ENCODE measurements at places on chromosomes 5 and 9.

- DNase-seq = no peak
These were observed 255.8 kb downstream of the ROR2 start for GRCh38 chr9:91694081-91694870.

- no peak for DNase-seq
These were observed 24.0 kb upstream of the CARTPT start for GRCh38 chr5:71695071-71695470.

GRCh38 chr9:137294091-137294680 lies 7.9 kb downstream of the NRARP start:
- no peak for DNase-seq

- no peak for DNase-seq
These were observed 35.6 kb downstream of the ABHD17B start for GRCh38 chr9:71875345-71875744.

GRCh38 chr5:39750661-39751060 lies 325.9 kb upstream of the DAB2 start:
- DNase-seq = no peak

- DNase-seq = no peak
These were observed 14.7 kb upstream of the SLC9A3 start for GRCh38 chr5:538801-539468.

GRCh38 chr5:169301386-169301934 lies 521 bp upstream of the SLIT3 start:
- DNase-seq = no peak

- DNase-seq = no peak
These were observed 183.7 kb downstream of the ZNF462 start for GRCh38 chr9:107046692-107047091.

DNA sequence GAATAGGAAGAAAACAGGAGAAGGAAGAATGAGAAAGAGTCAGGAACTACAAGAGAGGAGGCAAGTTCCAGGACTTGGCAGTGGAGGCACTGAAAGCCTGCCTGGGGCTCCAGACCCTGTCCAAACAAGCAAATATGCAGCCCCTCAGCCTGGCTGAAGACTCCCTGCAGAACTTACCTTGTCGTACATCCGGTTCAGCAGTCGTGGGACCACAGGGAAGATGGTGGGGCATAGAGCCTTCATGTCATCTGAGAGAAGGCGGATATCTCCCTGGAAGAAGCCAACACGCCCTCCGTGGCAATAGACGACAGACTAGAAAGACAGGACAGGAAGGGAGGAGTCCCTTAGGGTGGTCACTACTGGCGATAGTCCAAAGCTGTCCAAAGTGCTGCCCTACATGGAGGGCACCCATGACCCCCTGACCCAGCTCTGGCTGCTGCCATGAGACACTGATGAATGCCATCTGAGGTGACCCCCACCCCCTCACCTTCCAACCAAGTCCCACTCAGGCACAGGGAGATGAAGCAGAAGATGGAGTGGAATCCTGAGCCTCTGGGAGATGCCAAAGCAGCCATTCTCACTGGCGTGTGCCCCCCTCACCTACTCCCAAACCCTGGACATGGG lies 27.7 kb upstream of the MEIKIN start:
- no peak for DNase-seq

- no peak for DNase-seq
These were observed 657.2 kb downstream of the TLE1 start for GRCh38 chr9:81032030-81032572.

DNA sequence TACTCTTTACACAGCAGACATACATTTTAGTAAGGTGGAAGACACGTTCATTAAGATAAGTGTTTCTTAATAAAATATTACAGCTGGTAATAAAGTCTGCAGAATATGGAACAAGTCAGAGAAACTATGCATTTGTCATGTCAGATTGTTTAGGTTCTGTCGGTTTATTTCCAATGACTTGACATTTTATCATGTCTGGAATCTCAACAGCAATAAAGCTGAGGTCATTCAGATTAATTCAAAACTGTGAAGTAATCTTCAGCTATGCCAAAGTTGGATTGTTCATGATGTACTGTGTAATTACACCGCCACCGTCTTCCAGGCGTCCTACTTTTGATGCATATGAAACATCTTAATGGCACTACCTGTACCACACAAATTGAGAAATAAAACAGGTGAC lies 1032.6 kb downstream of the CDH12 start:
- DNase-seq = no peak

DNA sequence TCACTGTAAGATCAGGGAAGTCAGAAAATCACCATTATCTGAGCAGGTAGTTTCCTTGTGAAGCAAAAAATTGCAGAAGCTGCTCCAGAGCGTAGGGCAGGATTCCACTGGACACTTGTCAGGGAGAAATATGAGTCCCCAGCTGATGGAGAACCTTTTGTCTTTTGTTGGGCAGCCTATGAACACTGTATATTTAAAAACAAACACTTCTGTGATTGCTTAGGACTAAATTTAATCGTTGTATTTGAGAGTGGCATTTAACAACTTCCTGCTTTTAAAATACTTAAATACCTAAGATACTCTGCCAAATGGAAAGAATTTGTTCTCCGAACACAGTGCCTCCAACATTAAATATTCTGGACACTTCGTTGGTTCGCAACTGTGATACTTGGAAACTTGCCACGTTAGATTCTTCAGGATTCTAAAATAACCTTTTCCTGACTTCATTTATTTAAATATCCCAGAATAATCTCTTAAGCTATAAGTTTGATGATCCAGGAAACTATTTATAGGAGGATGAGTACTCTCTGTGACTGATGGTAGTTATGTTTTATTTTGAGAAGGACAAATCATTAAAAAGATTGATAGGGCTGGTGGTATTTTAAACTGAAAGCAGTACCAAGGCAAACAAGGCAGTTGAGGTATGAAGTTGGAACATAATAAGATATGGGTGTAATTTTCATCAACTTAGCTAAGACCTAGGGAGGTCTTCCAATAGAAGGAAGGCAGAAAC lies 2.7 kb upstream of the HSPA4 start:
- no peak for DNase-seq

- peak; percentile 6 for DNase-seq
These were observed 14.2 kb downstream of the LPCAT1 start for GRCh38 chr5:1509346-1510085.

DNA sequence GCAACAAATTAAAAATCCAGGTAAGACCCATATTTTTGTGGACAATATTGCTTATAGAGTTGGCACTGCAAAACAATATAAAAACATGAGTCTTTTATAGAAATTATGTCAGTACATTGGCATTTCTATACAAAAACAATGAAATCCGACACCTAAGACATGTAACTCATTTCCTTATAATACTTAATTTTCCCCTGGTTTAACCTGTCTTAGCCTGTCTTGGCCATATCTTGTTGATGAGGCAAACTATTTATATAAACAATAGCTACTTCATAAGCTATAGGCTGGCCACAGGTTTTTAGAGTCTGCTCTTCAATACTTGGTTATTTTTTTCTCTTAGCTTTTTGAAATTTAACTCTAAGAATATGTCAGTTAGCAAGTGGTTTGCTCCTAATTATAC lies 44.7 kb upstream of the IZUMO3 start:
- no peak for DNase-seq

GRCh38 chr5:37554938-37555337 lies 175.8 kb downstream of the WDR70 start:
- DNase-seq = no peak

GRCh38 chr5:119220576-119221197 lies 135.1 kb upstream of the TNFAIP8 start:
- no peak for DNase-seq

DNA sequence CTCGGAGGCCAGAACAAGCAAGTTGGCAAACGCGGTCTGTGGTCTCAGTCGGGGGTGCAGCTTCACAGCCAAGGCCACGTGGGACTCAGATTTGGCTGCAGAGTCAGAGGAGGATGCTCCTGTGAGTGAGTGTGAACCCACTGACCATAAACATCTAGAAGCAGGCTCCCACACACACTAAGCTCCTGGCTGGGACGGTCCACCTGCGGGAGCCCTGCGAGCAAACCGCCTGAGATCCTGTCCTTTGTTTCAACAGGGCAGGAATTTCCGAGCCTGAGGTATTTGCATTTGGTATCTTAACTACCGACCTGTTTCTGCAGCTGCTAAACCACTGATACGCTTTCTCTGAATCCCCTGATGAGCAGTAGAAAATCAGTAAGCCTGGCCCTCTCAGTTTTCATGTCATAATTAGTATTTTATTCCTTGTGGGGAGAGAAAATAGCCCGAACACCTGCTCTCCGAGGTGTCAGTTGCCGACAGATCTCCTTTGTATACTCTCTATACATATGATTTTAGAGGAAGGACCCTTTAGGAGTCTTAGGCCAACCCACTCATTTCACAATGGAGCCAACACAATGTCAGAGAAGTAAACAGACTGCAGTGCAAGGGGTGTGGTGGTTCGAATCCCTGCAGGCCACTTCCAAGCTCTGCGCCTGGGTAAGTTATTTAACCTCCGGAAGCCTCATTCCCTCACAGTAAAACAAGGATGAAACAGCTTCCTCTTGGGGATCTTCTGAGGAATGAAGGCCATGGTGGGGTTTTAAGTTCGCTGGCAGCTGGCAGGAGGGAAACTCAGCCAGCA lies 40.9 kb upstream of the PWWP2A start:
- DNase-seq = no peak

DNA sequence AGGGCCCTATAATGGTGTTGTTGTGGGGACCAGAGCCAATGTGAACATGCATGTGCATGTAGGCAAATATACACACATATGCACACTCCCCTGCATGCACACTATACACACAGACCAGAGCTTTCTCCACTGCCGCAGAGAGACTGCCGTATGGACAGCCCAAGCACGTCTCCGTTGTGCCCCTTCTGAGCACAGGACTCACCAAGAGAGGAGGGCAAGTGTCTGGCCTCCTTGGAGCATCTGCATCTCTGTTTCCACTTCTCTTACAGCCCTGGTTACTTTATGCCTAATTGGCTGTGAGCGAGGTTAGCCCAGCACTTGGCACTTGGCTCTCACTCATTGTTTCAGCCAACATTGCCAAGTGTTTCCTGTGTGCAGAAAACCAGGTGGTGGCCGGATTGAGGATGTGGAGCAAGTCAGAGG lies 30.4 kb downstream of the CSF2 start:
- DNase-seq = no peak

DNA sequence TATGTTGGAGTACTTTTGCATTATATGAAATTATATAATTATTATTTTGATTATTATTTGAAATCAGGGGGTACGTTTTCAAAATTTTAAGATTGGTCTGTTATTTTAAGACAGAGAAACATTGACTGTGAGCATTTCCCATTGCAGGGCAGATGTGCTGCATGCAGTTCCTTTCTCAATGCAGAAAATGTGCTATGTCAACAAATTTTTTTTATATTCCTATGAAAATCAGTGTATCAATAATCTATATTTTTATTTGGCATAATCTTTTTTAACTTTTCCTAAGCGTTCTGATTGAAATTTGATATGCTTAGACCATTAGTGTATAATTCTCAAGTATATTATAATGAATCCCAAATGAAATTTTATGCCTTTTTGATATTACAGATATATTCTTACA lies 41.8 kb upstream of the LRRC70 start:
- DNase-seq = no peak

GRCh38 chr5:164433106-164433870 lies 927.9 kb downstream of the MAT2B start:
- no peak for DNase-seq

GRCh38 chr5:25362799-25363198 lies 718.0 kb upstream of the CDH10 start:
- no peak for DNase-seq

DNA sequence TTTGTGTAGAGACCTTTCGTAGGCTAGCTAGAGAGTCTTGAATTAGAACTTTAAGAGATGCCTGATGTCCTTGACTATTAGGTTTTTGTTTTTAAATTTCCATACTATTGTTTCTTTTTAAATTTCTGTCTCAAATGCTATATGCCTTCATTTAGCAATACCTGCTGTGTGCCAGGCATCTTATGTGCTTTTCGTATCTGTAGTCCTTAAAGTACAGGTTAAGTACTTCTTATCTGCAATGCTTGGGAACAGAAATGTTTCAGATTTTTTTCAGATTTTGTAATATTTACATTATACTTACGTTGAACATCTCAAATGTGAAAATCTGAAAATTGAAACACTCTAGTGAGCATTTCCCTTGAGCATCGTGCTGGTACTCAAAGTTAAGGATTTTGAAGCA lies 49.0 kb downstream of the IPO11 start:
- DNase-seq = no peak

GRCh38 chr9:93183663-93184431 lies at the start of gene WNK2:
WNK2 (plus strand) TSS chr9:93184139; CDS start chr9:93184930, 791 bp downstream.
- peak; percentile 43 for DNase-seq

GRCh38 chr5:124074500-124074899 lies 562.5 kb downstream of the CSNK1G3 start:
- no peak for DNase-seq

GRCh38 chr5:55540525-55540924 lies 5.8 kb upstream of the PLPP1 start:
- no peak for DNase-seq

DNA sequence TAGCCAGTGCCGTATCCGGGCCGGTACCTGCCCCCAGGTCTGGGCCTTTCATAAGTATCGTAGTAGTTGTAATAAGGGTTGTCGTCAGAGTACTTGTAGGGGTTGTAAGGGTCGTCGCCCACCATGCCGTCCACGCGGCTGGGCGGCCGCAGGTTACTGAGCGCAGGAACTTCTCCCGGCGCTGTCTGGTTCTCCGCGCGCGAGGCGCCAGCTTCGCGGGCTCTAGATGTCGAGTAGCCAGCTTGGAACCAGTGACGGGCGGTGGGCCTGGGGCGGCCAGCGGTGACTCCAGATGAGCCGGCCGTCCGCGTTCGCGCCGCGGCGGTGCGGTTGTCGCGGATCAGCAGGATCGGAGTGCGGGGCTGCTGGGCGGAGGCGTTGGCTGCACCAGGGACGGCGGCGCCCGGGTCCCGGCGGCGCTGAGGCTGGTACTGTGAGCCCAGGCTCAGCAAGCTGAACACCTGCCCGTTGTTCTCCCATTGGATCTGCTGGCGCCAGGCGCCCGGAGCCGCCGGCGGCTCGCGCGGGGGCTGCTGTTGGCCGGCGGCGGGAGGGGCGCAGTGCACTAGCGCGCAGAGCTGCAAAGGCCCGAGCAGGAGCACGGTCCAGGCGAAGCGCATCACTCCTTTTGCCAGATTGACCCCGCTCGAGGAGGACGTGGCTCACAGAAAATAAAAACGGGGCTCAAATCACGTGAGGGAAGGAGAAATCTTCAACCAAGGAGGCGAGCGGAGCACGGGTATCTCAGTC lies 518 bp downstream of the LOX start:
- no peak for DNase-seq

- DNase-seq = no peak
These were observed 18.6 kb downstream of the B4GALT1 start for GRCh38 chr9:33148367-33149014.

DNA sequence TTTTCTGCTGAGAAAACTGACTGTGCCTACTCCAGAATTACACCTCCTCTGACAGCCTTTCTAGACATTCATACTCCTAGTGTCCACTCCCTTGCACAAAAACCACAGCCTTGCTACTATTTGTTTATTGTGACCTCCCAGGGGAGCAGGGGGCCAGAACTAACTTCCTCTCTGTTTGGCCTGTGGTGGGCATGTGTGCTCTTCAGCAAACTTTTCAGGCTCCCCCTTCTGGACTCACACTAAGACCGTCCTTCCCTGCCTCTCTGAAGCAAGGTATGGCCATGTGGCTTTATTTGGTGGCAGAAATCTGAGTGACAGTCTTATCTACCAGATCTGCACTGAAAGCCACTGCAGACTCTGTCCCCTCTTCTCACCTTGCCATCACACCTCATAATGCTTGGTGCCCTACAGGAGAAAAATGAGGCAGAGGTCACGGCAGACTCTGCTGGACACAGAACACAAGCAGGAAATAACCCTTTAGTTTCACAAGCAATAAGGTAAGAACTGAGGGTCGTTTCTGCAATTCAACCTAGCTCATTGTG lies 28.2 kb downstream of the LIFR start:
- no peak for DNase-seq

- no peak for DNase-seq
These were observed 460.7 kb downstream of the ICE1 start for GRCh38 chr5:5883146-5883545.

All from activated CD8-positive, alpha-beta memory T cell treated with anti-CD3 and anti-CD28 coated beads, Interleukin-2, amount 50 U/mL, for 4 hours (primary cell).